ENCODE measurements at places on chromosomes 2 and 18.

- no peak for DNase-seq
Measured at GRCh38 chr18:245282-245847, 22.5 kb downstream of the THOC1 start.

- DNase-seq = no peak
Measured at GRCh38 chr2:387980-388421, 100.1 kb upstream of the ALKAL2 start.

DNA sequence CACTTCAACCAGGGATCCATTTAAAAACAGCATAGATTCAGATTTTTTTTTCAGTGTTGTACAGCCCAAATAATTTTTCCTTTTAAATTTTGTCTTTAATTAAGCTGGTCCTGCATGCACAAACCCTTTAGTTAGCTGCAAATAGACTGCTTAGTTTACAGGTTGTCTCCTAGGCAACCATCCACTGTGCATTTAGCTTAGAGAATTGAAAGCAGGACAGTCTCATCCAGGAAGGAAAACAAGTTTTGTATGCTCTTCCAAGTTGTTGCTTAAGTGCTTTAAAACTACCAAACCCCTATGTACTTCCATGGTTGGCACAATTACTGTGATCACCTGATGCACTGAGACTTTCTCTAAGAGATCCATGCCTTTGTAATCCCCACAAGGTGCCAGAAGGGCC, at the start of gene MAP3K19:
Gene MAP3K19 (minus strand): TSS at position 148 of the 400 bp plus-strand sequence. CDS start 22,800 bp downstream, outside the sequence.
- DNase-seq = no peak

DNA sequence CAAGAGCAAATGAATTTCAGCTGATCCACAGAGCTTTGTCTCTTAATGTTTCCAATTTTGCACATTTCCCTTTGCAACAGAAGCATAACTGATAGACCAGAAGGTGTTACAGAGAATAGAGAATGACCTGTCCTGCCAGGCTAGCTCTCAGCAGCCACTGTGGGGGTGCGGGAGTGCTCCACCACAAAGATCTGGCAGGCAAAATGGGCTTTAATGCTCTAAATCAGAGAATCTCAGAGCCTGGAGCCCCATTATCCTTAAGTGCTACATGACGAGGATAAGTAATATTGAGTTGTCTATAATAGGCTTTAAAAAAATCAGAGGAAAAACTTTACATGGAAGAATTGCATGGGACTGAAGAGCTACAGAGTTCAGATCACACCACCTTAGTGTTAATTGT, 245.7 kb downstream of the PDE11A start:
- no peak for DNase-seq

Data from CD8-positive, alpha-beta T cell (primary cell).